Gastrocnemius medialis (tissue), 4 donors: ENCODE measurements at places on chromosomes 2 and 18.

DNA sequence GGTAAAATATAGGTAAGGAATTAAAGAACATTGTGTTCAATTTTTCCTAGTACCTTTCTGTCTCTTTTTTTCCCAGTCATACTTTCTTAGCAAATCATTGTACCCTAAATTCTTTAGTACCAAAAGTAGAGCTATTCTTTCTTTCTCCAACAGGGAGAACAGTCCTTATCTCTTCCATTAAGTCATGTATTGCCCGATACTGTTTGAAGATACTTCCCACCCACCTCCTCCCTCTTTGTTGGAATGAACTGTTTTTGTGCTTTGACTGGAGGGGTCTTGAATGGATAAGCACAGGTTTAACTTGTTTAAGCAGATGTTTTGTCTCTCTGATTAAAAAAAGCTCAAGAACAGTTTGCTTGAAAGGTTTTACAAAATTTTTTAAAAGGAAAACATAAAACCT lies 41.3 kb downstream of the RAB10 start:
- H3K27ac ChIP-seq = peak overlapping the region; percentile 51
- DNase-seq = no peak
- no peaks in the 10 kb centered on the region for H3K36me3 ChIP-seq
- peaks cover 52% of the 10 kb centered on the region for H3K4me1 ChIP-seq
- H3K4me3 ChIP-seq = no peak overlapping the region

GRCh38 chr2:7748717-7749415 lies 831.7 kb downstream of the RNF144A start:
- no peak for DNase-seq
- H3K4me1 ChIP-seq = no peaks in the 10 kb centered on the region
- no peak overlapping the region for H3K27ac ChIP-seq
- no peak overlapping the region for H3K4me3 ChIP-seq

DNA sequence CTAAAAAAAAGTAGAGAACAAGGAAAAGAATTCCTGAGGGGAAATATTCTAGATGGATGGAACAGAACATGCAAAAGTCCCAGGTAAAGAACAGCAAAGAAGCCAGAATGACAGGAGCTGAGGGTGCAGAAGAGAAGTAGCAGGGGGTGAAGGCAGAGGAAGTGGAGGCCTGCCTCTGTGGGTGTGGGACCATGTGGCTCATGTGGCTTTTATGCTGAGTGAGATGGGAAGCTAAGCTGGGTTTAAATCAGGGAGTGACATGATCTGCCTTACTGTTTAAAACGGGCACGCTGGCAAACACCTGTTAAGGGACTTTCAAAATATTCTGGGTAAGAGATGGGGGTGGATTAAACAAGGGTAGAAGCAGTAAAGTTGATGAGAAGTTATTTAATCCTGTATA lies 40.0 kb downstream of the GKN2 start:
- H3K4me3 ChIP-seq = no peak overlapping the region
- DNase-seq = no peak
- H3K4me1 ChIP-seq = peaks cover 10% of the 10 kb centered on the region
- no peak overlapping the region for H3K27ac ChIP-seq
- no peaks in the 10 kb centered on the region for H3K36me3 ChIP-seq
- H3K27me3 ChIP-seq = no peaks in the 10 kb centered on the region

GRCh38 chr2:96599941-96600340 lies 38.2 kb downstream of the KANSL3 start:
- H3K4me1 ChIP-seq = peaks cover 47% of the 10 kb centered on the region
- DNase-seq = no peak
- peak overlapping the region; percentile 93 for H3K27ac ChIP-seq
- H3K27me3 ChIP-seq = no peaks in the 10 kb centered on the region
- H3K4me3 ChIP-seq = no peak overlapping the region
- peaks cover 2% of the 10 kb centered on the region for H3K36me3 ChIP-seq

DNA sequence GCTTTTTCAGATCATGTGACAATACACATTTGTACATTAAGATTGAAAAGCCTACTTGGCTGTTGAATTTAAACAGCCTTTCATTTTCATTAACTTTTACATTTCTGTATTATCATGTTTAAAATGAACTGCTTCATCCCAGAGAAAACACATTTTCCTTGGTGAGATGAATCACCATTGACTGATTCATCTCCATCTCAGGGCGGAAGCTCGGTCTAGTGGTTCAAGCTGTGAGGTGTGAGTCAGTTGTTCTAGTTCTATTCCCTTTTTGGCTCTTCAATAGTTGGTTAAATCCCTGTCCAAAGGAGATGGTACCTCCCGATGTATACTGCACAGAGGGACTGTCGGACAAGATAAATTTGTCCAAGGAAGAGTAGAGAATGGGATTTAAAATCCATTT lies 189.7 kb downstream of the ADCYAP1 start:
- H3K36me3 ChIP-seq = no peaks in the 10 kb centered on the region
- no peak for DNase-seq
- no peak overlapping the region for H3K27ac ChIP-seq
- no peak overlapping the region for H3K4me3 ChIP-seq
- H3K27me3 ChIP-seq = no peaks in the 10 kb centered on the region
- H3K4me1 ChIP-seq = no peaks in the 10 kb centered on the region

GRCh38 chr2:236871500-236872001 lies 214.1 kb upstream of the COPS8 start:
- DNase-seq = peak; percentile 41
- no peak overlapping the region for H3K4me3 ChIP-seq
- H3K27ac ChIP-seq = peak overlapping the region; percentile 45
- H3K4me1 ChIP-seq = no peaks in the 10 kb centered on the region
- no peaks in the 10 kb centered on the region for H3K36me3 ChIP-seq

- no peaks in the 10 kb centered on the region for H3K4me1 ChIP-seq
- DNase-seq = no peak
- H3K27ac ChIP-seq = no peak overlapping the region
These were observed 19.3 kb downstream of the GALM start for GRCh38 chr2:38685116-38685735.

DNA sequence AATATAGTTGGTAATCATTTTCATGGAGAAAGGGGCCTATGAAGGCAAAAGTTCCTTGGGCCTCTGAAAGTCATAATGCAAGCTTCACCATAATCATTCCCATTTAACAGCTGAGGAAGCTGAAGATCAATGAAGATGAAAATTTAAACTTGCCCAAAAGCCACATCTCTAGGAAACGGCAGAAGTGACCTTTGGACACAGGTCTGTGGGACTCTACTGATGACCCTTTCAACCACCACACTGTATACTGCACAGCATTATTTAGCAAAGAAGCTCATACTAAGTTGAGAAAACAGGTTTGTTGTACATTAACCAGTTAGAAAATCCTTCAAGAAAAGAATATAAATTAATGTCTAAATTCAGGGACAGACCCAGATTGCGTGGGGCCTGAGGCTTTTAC lies 51.6 kb upstream of the ACTR3 start:
- no peaks in the 10 kb centered on the region for H3K36me3 ChIP-seq
- no peaks in the 10 kb centered on the region for H3K27me3 ChIP-seq
- H3K4me3 ChIP-seq = no peak overlapping the region

GRCh38 chr2:74014813-74015212 lies 30.1 kb downstream of the TET3 start:
- no peaks in the 10 kb centered on the region for H3K36me3 ChIP-seq
- H3K4me1 ChIP-seq = peaks cover 3% of the 10 kb centered on the region
- H3K27me3 ChIP-seq = no peaks in the 10 kb centered on the region
- no peak for DNase-seq

GRCh38 chr18:45723567-45724355 lies at the start of gene SLC14A1:
TSS of gene SLC14A1 (plus strand) at chr18:45724181. CDS start at chr18:45730321, 6,140 bp downstream.
- DNase-seq = no peak
- H3K27me3 ChIP-seq = no peaks in the 10 kb centered on the region
- H3K27ac ChIP-seq = no peak within 1 kb of the TSS
- no peaks in the 10 kb centered on the region for H3K36me3 ChIP-seq
- no peak within 1 kb of the TSS for H3K4me3 ChIP-seq

DNA sequence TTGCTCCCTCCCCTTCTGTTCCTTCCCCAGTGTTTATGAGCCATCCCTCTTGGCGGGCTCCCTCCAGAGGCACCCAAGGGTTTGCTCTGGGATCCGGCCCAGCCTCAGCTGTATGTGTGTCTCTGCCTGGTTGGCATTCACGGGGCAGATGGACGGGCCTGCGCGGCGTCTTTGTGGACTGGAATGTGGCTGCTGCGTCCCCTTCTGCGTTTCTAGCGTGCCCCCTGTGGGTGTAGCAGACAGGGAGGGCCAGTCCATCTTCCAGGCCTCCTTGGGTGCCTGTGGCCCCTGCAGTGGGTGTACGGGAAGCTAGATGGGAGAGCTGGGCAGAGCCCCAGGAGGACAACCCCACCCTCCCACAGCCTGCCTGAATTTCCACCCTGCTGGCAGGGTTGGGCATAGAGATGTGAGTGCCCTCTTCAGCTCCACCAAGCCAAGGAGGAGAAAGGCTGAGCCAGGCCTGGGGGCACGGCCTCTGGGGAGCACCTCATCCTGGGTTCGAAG lies 15.7 kb downstream of the GPC1 start:
- no peak overlapping the region for H3K27ac ChIP-seq
- H3K4me1 ChIP-seq = peaks cover 54% of the 10 kb centered on the region
- H3K27me3 ChIP-seq = no peaks in the 10 kb centered on the region
- no peak for DNase-seq
- no peaks in the 10 kb centered on the region for H3K36me3 ChIP-seq

DNA sequence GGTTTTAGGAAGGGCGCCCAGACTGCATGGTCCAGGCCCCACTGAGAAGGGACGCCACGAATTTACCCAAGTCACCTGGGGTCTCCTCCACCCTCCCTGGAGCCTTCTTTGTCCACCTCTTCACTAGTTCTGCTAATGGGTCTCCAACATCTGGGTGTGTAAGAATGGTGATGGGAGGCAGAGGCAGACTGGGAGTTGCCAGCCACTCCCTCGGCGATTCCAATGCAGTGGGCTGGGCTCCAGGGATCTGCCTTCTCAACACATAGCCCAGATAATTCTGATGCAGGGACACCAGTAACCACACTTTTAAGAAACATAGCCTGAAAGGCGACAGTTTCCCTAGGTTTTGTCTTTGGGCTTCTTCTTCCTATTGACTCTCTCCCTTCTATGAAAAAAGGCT lies 39.1 kb downstream of the MRPL44 start:
- no peaks in the 10 kb centered on the region for H3K4me1 ChIP-seq
- no peak overlapping the region for H3K27ac ChIP-seq

DNA sequence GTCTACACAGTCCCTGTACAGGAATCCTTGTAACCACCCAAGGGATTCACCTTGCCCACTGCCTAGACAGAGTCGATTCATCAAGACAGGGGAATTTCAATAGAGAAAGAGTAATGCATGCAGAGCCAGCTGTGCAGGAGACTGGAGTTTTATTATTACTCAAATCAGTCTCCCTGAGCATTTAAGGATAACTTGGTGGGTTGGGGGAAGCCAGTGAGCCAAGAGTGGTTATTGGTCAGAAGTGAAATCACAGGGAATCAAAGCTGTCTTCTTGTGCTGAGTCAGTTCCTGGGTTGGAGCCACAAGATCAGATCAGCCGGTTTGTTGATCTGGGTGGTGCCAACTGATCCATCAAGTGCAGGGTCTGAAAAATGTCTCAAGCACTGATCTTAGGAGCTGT lies 17.8 kb upstream of the FAM98A start:
- H3K4me3 ChIP-seq = no peak overlapping the region
- DNase-seq = no peak
- H3K4me1 ChIP-seq = no peaks in the 10 kb centered on the region
- H3K36me3 ChIP-seq = no peaks in the 10 kb centered on the region

GRCh38 chr2:239809391-239809790 lies 215.8 kb downstream of the NDUFA10 start:
- no peak overlapping the region for H3K4me3 ChIP-seq
- no peaks in the 10 kb centered on the region for H3K36me3 ChIP-seq
- H3K27ac ChIP-seq = no peak overlapping the region
- peak; percentile 1 for DNase-seq

DNA sequence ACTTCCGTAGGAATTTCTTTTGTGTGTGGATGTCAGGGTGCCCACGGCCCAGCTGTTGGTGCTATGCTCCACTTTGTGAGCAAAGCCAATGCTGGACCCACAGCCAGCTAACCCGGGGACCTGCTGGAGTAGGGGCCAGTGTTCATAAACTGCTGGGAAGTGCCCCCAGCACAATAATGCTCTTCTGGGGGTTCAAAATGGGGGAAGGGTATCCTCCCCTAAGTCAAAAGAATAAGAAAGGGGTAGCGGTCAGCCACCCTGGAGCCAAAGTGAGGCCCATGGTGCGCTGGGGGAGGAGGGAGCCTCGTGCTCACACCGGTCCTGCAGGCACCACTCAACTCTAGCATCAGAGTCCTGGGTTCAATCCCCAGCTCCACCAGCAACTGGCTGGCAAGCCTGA lies 115.8 kb upstream of the NPAS2 start:
- H3K4me1 ChIP-seq = no peaks in the 10 kb centered on the region
- DNase-seq = no peak
- no peak overlapping the region for H3K27ac ChIP-seq
- no peaks in the 10 kb centered on the region for H3K36me3 ChIP-seq

- H3K27me3 ChIP-seq = no peaks in the 10 kb centered on the region
- no peak overlapping the region for H3K27ac ChIP-seq
- DNase-seq = no peak
- no peaks in the 10 kb centered on the region for H3K36me3 ChIP-seq
- no peaks in the 10 kb centered on the region for H3K4me1 ChIP-seq
These were observed 111.0 kb upstream of the LINC00305 start for GRCh38 chr18:64259871-64260270.

- H3K27me3 ChIP-seq = no peaks in the 10 kb centered on the region
- no peak overlapping the region for H3K4me3 ChIP-seq
- H3K4me1 ChIP-seq = no peaks in the 10 kb centered on the region
These were observed 328.1 kb downstream of the NR4A2 start for GRCh38 chr2:156004459-156004858.
